ENCODE measurements at places on chromosomes 1 and 21. TPM values are rescaled to one million over a fixed set of nuclear protein-coding genes. Genes with fewer than 3 reads are reported as not detected.

- no peaks in the 10 kb centered on the region for H3K36me3 ChIP-seq
- no peak for DNase-seq
- H3K27ac ChIP-seq, result peak overlapping the region; percentile 41
- H3K4me3 ChIP-seq, result no peak overlapping the region
These were observed 9.1 kb upstream of the MACF1 start for GRCh38 chr1:39195166-39196111.

SPRR4 gene
- not detected for total RNA-seq

KCNA2 gene
- 0.40 TPM for total RNA-seq

ZSWIM5 gene
- 4.1 TPM for total RNA-seq

- H3K4me3 ChIP-seq, result no peak overlapping the region
- H3K36me3 ChIP-seq, result no peaks in the 10 kb centered on the region
- DNase-seq, result no peak
These were observed 14.7 kb upstream of the CHIA start for GRCh38 chr1:111275780-111276433.

GRCh38 chr21:19145682-19146293 lies 742.2 kb upstream of the TMPRSS15 start:
- H3K36me3 ChIP-seq, result no peaks in the 10 kb centered on the region
- no peak for DNase-seq
- no peaks in the 10 kb centered on the region for H3K4me1 ChIP-seq
- no peak overlapping the region for H3K27ac ChIP-seq
- no peaks in the 10 kb centered on the region for H3K27me3 ChIP-seq

ADAMTS5 gene
- 2.9 TPM for total RNA-seq

KRTAP19-3 gene
- total RNA-seq, result not detected

- no peak overlapping the region for H3K27ac ChIP-seq
- H3K36me3 ChIP-seq, result no peaks in the 10 kb centered on the region
- no peaks in the 10 kb centered on the region for H3K4me1 ChIP-seq
- no peak for DNase-seq
- H3K27me3 ChIP-seq, result no peaks in the 10 kb centered on the region
- H3K4me3 ChIP-seq, result no peak overlapping the region
These were observed 506.8 kb downstream of the MATN1 start for GRCh38 chr1:30216602-30217001.

IVL gene
- total RNA-seq, result not detected

- no peak overlapping the region for H3K4me3 ChIP-seq
- no peaks in the 10 kb centered on the region for H3K36me3 ChIP-seq
- H3K27me3 ChIP-seq, result no peaks in the 10 kb centered on the region
- no peak overlapping the region for H3K27ac ChIP-seq
- H3K4me1 ChIP-seq, result no peaks in the 10 kb centered on the region
These were observed 55.7 kb upstream of the UBE2U start for GRCh38 chr1:64147759-64148158.

DNA sequence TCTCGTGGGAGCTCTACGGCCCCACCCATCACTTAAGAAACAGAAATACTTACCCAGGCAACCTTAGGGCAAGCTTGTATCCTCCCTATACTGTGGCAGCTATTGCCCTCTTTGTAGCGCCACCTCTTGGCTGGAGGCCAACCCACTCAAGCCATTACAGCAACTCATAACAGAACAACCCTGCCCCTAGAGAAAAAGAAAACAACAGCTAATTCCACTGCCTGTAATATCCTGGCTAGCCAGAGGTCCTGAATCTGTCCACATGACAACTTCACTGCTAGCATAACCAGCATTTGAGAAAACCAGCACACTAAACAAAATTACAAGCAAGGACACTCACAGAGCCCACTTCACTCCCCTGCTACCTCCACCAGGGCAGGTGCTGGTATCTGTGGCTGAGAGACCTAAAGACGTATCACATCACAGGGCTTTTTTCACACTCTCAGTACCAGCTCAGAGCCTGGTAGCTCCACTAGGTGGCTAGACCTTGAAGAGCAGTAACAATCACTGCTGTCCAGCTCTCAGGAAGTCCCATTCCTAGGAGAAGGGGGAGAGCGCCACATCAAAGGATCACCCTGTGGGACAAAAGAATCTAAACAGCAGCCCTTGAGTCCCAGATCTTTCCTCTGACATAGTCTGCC lies 14.5 kb upstream of the MX1 start:
- no peak overlapping the region for H3K4me3 ChIP-seq
- H3K4me1 ChIP-seq, result no peaks in the 10 kb centered on the region
- H3K36me3 ChIP-seq, result no peaks in the 10 kb centered on the region
- H3K27ac ChIP-seq, result no peak overlapping the region
- DNase-seq, result no peak
- H3K27me3 ChIP-seq, result no peaks in the 10 kb centered on the region

DNA sequence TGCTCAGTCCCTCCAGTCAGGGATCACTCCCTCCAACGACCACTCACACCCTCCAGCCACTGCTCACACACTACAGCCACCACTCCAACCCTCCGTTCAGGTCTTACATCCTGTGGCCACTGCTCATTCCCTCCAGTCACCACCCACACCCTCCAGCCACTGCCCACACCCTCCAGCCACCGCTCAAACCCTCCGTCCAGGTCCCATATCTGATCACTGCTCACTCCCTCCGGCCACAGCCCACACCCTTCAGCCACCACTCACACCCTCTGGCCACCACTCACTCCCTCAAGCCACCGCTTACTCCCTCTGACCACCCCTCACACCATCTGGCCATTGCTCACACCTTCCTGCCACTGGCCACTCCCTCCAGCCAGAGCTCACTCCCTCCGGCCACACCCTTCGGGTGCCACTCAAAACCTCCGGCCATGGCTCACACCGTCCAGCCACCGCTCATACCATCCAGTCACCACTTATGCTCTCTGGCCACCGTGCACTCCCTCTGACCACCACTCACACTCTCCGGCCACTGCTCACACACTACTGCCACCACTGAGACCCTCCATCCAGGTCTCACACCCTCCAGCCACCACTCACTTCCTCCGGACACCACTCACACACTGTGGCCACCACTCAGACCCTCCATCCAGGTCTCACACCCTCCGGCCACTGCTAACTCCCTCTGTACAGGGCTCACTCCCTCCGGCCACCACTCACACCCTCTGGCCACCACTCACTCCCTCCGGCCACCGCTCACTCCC lies 4.7 kb upstream of the TFF1 start:
- no peaks in the 10 kb centered on the region for H3K36me3 ChIP-seq
- peaks cover 19% of the 10 kb centered on the region for H3K4me1 ChIP-seq
- no peaks in the 10 kb centered on the region for H3K27me3 ChIP-seq
- no peak for DNase-seq
- H3K27ac ChIP-seq, result no peak overlapping the region
- H3K4me3 ChIP-seq, result no peak overlapping the region

GRCh38 chr1:93690921-93691789 lies 9.5 kb upstream of the BCAR3 start:
- no peaks in the 10 kb centered on the region for H3K36me3 ChIP-seq
- no peaks in the 10 kb centered on the region for H3K27me3 ChIP-seq
- H3K4me1 ChIP-seq, result peaks cover 11% of the 10 kb centered on the region
- no peak overlapping the region for H3K4me3 ChIP-seq
- no peak overlapping the region for H3K27ac ChIP-seq

SGIP1 gene
- total RNA-seq, result 20.2 TPM

UTS2 gene
- not detected for total RNA-seq

GRCh38 chr1:206826394-206826793 lies 39.0 kb upstream of the IL20 start:
- H3K36me3 ChIP-seq, result no peaks in the 10 kb centered on the region
- H3K4me1 ChIP-seq, result no peaks in the 10 kb centered on the region
- no peak overlapping the region for H3K4me3 ChIP-seq
- no peak overlapping the region for H3K27ac ChIP-seq
- no peak for DNase-seq
- no peaks in the 10 kb centered on the region for H3K27me3 ChIP-seq

KTI12 gene
- total RNA-seq, result 9.6 TPM

DNA sequence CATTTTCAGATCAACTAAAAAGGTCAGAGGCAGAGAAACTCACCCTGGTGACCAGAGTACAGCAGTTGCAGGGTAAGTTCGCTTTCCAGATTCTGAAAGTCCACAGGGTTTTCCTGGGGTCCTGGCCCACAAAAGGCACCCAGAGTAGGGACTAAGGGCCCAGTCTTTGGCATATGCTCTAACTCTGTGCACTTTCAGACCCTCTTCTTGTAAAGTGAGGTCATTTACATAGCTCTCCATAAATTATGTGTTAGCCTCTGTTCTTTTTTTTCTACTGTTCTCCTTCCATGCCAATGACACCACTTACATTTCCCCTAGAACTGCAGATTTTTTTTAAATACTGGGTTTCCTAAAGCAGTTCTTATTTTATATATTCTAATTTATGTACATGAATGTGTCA lies 6.3 kb downstream of the C1orf74 start:
- no peaks in the 10 kb centered on the region for H3K36me3 ChIP-seq
- H3K27me3 ChIP-seq, result no peaks in the 10 kb centered on the region
- H3K4me3 ChIP-seq, result no peak overlapping the region
- H3K27ac ChIP-seq, result no peak overlapping the region
